Activated CD8-positive, alpha-beta memory T cell treated with anti-CD3 and anti-CD28 coated beads, Interleukin-2, amount 50 U/mL, for 48 hours (primary cell): ENCODE measurements at places on chromosomes 2 and 18.

GRCh38 chr2:96856776-96857666, 795 bp downstream of the ANKRD39 start:
- peak; percentile 75 for DNase-seq

GRCh38 chr2:11100130-11100529, 55.1 kb upstream of the SLC66A3 start:
- DNase-seq, result peak; percentile 28

- no peak for DNase-seq
Observed at GRCh38 chr2:165305391-165306096, 66.3 kb downstream of the SCN2A start.

DNA sequence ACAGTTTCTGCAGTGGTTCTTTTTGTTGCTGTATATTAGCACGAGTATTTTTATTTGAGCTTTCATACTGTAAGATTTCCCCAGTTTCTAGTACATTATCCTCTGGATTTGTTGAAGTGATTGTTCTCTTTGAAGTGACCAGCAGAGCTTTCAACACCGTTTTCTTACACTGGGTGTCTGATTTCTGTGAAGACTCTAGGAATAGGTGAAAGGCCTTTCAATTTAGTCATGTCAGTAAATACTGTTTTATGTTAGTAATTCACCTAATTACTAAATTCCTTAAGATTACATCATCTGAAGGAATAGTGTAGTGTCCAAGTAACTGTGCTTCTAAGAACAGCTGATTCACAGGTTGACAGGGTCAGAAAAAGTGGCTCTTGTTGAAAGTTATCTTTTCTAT, 2.3 kb downstream of the PPM1B start:
- no peak for DNase-seq

DNA sequence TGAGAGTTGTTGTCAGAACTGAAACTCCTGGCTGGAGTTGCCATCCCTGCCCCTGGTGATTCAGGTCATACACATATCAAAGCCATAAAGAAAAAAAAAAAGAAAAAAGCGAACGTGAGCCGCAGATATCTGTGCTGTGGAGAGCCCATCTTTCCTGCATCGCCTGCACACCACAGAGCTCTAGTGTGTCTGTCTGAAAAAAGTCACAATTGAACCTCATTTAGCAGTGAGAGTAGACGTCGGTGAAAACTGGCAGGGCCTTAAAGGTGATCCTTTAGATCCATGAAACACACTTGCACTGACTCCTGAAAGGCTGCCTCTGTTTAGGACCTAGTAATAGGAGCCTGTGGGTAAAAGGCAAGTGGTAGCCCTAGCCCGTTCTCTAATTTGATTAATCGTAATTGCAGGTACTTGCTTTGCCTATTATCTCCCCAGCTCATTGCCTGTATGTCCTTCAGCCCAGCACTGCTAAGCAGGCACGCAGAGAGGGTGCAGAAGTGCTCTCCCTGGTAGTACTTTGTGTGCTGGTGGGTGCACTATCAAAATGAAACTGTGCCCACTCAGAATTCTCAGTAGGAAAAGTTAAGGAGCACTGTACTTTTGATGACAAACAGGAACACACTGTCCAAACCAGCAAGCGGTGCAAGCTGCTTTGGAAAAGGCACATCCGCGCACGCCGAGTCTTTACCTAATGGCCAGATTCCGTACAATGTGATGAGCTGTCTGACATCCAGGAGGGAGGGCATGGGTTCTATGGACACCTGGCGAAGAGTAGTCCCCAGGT, 103.5 kb upstream of the ASB18 start:
- DNase-seq, result no peak

DNA sequence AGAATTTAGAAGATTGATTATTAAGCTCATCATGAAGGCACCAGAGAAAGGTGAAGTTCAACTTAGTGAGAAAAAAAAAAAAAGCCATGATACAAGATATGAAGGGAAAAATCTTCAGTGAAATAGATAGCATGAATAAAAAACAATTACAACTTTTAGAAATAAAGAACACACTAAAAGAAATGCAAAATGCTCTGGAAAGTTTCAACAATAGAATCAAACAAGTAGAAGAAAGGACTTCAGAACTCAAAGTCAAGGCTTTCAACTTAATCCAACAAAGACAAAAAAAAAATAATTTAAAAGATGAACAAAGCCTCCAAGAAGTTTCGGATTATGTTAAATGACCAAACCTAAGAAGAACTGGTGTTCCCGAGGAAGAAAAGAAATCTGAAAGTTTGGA, 105.5 kb downstream of the GRB14 start:
- no peak for DNase-seq

DNA sequence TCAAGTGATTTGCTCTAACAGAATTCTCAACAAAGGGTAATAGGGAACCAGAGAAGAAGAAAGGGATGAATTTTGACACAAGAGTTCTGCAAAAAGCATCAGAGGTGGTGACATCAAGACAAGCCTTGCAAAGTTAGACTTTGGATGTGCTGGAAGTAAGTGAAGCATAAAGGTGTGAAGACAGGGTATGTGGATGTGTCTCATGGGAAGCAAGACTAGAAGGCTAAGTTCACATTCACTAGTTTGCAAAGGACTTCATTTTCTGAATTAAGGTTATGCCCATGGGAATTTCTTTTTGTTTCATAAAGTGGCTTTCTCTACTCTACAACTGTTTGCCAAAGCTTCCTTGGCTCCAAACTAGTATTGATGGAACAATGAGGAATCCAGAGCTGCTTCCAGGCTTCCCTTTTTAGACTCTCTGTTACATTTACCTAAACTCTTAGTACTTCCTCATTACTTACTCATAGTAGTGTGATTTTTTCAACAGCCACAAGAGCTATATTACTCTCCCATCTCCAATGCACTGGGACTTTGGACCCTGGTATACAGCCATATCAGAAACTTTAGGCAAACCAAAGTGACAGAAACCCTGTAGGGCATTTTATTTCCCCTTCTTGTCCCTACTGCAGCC, 21.1 kb upstream of the IHH start:
- DNase-seq, result no peak

DNA sequence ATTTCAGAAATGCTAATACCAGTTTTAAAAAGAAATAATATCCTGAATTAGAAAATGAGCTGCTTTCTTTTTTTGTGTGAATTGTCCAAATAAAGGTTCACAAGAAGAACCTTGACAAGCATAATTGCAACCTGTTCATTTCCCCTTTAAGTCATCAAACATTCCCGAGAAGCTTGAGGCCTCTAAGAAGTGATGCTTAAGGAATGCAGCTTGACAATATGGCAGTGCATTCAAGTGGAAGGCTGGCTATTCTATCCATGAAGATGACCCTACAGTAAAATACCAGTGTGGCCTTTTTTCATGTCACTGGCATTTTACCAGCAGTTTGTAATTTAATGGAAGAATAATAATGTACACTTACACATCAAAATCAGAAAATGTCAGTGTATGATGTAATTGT, 216.7 kb downstream of the CTNNA2 start:
- DNase-seq, result no peak

DNA sequence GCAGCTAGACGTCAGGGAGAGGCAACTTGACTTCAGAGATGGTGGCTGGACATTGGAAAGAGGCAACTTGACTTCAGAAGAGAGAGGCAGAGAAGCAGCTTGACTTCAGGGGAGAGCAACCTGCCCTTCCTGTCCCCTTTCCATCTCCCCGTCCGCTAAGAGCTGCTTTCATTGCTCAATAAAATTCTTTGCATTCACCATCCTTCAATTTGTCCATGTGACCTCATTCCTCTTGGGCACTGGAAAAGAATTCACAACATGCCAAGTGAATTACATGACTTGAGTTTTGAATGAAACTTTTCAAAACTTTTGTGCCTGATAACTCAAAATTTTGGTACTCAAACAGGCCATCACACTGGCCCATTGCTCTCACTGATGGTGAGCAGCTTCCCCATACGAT, 158.9 kb downstream of the DPP4 start:
- no peak for DNase-seq

- DNase-seq, result no peak
Observed at GRCh38 chr2:23609254-23609653, 224.3 kb downstream of the KLHL29 start.

DNA sequence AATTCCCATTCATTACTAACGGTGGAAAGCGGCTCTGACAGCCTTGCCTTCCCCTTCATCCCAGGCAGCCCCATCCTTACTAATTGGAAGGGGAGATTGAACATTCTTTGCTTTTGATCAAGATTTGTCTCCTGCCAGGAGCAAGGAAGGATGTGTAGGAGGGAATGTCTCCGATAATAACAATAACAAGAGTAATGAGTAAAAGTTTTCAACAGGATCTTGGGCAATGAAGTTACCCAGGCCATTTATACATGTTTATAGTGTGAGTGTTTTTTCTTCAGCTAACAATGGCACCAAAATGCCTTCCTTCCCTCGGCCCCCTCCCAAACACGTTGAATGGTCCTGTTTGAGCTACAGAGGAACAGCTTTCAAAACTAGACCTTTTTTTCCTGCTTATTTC, 83.8 kb downstream of the GATA6 start:
- no peak for DNase-seq

- DNase-seq, result no peak
Observed at GRCh38 chr2:178059681-178060080, 12.9 kb downstream of the PDE11A start.

- no peak for DNase-seq
Observed at GRCh38 chr18:25729072-25729471, 361.3 kb downstream of the SS18 start.

GRCh38 chr2:120036145-120036544, 23.3 kb downstream of the EPB41L5 start:
- DNase-seq, result no peak

DNA sequence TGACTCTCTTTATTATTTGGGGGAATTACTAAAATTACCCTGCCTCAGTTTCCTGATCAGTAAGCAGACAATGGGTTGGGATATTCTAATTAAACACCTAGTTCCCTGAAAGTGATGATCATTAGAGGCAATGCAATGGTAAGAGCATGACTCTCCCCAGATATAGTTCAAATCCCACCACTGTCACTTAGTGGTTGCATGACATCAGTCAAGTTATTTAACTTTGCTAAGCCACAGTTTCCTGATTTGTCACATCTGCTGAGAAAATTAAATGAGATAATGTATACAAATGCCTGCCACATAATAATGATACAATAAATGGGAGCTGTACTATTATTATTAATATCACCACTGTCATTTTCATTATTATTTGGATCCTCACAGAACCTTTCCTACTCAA, 29.9 kb downstream of the ZEB2 start:
- DNase-seq, result no peak

GRCh38 chr2:204542982-204543608, 2.2 kb upstream of the PARD3B start:
- DNase-seq, result no peak

DNA sequence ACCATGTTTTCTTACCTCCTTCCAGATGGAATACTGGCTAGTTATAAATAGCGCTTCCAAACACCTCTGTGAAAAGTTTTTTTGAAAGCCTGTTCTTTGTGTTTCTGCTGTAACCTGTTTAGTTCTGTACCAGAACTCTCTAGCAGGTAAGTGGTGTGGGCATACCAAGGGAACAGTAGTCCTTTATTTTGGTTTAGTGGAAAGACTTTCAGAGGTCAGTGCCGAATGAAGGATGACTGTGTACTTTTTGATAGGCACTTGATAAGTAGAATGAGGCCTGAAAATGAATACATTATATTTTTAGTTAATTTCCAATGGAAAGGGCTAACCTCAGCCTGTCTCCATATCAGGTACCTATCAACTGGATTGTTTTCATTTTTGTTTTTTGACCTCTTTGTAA, 27.6 kb upstream of the ASB1 start:
- DNase-seq, result no peak

DNA sequence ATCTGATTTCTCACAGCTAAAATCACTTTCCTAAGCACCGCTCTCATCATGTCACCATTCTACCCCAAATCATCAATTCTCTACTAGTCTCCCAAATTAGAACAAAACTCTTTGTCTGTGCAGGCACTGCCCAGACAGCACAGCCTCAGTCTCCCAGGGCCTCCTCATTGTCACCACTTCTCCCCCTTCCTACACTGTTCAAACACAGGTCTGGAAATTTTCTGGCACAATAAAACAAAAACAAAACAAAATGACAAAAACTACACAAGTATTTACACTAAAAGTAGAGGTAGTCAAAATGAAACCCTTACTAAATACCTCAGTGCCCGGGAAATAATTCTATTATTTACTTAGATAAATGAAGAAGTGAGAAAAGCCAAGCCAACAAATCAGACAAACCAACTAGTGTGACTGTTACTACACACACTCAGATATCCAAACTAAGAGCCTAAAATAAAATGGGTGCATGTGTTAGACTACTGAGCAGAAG, 156.2 kb upstream of the DNMT3A start:
- DNase-seq, result no peak

- DNase-seq, result no peak
Observed at GRCh38 chr18:49547701-49548100, 14.2 kb upstream of the LIPG start.

- DNase-seq, result no peak
Observed at GRCh38 chr2:119659601-119660342, 19.2 kb upstream of the TMEM177 start.

DNA sequence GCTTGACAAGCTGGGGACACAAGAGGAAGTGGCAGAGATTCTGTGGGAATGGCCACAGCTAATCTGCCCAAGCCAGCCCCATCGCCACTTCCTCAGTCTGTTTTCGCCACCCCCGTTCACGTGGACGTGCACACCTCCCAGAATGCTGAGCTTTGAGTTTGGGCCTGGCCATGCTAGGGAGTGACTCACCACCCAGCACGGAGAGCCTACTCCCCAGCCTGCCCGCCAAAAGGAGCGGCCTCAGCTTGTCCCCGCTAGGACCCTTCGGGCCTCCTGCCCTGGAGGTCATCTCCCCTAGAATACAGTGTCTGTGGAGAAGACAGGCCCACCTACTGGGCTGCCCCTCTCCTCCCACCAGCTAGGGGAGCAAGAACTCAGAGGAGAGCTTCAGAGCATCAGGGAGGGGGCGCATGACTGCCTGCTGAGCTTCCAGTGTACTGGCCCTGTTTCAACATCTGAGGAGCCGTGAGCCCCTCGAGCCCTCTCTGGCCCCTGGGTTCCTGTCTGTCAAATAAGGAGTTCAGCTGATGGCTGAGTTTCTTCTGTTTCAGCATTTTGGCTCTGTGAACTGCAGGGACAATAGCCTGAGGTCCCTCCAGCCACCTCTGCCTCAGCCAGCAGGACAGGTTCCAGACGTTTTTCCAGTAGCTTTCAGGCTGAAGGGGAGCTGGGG, 5.1 kb downstream of the SLC35F6 start:
- DNase-seq, result no peak

DNA sequence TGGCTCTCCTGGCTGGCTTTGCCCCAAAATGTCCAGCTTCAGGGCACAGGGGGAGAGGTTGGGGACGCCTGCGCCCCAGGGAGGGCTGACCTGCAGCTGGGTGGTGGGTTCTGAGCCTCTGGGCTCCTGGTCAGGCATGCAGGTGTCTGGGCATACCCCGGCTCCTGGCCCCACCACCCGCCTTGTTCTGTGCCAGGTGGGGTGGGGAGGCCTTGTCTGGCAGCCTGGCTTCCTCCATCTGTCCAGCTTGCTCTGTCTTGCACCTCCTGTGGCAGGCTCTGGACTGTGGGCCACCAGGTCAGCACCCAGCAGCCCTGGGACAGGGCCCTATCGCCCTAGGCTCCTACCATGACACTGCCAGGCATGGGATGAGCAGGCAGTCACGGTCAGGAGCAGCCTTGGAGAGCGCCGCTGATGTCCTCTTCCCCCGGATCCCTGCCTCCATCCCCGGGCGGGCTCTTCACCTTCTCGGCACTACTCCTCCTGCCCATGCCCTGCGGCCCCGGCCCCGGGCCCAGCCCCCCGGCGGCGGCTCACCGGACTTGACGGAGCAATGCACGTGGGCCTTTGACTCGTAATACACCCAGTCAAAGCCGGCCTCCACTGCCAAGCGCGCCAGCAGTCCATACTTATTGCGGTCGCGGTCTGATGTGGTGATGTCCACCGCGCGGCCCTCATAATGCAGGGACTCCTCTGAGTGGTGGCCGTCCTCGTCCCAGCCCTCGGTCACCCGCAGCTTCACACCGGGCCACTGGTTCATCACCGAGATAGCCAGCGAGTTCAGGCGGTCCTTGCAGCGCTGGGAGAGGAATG, 3.6 kb downstream of the IHH start:
- no peak for DNase-seq
